ENCODE measurements at places on chromosomes 2 and 18. TPM values are rescaled to one million over a fixed set of nuclear protein-coding genes. Genes with fewer than 3 reads are reported as not detected.
A peak's percentile ranks its signal among the peaks of the same experiment; 100 is the strongest.

Gene FHOD3
- 0.73 TPM for total RNA-seq

Gene CERKL
- total RNA-seq, result not detected

- H3K27me3 ChIP-seq, result peaks cover 71% of the 10 kb centered on the region
- H3K36me3 ChIP-seq, result no peaks in the 10 kb centered on the region
- no peak overlapping the region for H3K27ac ChIP-seq
- peak; percentile 63 for DNase-seq
Observed at GRCh38 chr2:109079590-109079989, 49.4 kb upstream of the SH3RF3 start.

- no peaks in the 10 kb centered on the region for H3K36me3 ChIP-seq
- no peaks in the 10 kb centered on the region for H3K27me3 ChIP-seq
- no peaks in the 10 kb centered on the region for H3K4me1 ChIP-seq
Observed at GRCh38 chr2:132788310-132788838, 118.4 kb upstream of the LYPD1 start.

- H3K4me1 ChIP-seq, result no peaks in the 10 kb centered on the region
- H3K27me3 ChIP-seq, result no peaks in the 10 kb centered on the region
- no peak overlapping the region for H3K27ac ChIP-seq
- no peaks in the 10 kb centered on the region for H3K36me3 ChIP-seq
- no peak for DNase-seq
Observed at GRCh38 chr2:83595121-83595690, 863.9 kb downstream of the SUCLG1 start.

- no peak overlapping the region for H3K4me3 ChIP-seq
- no peaks in the 10 kb centered on the region for H3K4me1 ChIP-seq
- no peak for DNase-seq
- peaks cover 31% of the 10 kb centered on the region for H3K27me3 ChIP-seq
- no peaks in the 10 kb centered on the region for H3K36me3 ChIP-seq
- no peak overlapping the region for H3K27ac ChIP-seq
Observed at GRCh38 chr2:60569680-60570111, 16.2 kb upstream of the BCL11A start.

- no peak overlapping the region for H3K27ac ChIP-seq
- H3K4me1 ChIP-seq, result peaks cover 33% of the 10 kb centered on the region
- no peak for DNase-seq
- H3K27me3 ChIP-seq, result no peaks in the 10 kb centered on the region
Observed at GRCh38 chr18:7941533-7941932, 374.4 kb downstream of the PTPRM start.

DNA sequence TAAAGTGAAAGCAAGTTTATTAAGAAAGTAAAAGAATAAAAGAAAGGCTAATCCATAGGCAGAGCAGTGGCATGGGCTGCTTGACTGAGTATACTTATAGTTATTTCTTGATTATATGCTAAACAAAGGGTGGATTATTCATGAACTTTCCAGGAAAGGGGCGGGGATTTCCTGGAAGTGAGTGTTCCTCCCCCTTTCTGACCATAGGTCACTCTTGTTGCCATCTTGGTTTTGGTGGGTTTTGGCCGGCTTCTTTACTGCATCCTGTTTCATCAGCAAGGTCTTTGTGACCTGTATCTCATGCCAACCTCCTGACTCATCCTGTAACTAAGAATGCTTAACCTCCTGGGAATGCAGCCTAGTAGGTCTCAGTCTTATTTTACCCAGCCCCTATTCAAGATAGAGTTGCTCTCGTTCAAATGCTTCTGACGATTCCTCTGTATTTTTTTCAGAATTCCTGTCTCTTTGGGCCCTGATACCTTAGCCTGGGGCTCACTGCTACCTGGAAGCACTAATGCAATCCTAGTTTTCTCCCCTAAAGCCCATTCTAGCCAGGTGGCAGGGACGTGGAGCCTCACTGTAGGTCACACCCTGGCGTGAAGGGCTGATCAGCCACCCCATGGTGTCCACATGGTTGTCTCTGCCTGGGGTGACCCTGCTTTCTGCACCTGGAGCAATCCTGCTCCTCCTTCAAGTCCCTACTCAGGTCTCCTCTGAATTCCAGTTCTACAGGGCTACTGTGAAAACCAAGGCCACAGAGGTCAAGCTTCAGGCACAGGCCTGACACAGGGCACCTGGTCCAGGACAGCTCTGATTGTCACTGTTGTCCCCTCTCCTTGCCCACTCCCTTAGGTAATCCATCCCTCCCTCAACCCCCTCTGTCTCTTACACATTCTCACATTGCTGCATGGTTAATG, 6.0 kb upstream of the SLC35F6 start:
- peaks cover 24% of the 10 kb centered on the region for H3K4me1 ChIP-seq
- no peaks in the 10 kb centered on the region for H3K27me3 ChIP-seq
- H3K36me3 ChIP-seq, result no peaks in the 10 kb centered on the region
- H3K27ac ChIP-seq, result peak overlapping the region; percentile 78
- no peak overlapping the region for H3K4me3 ChIP-seq
- no peak for DNase-seq

Gene GKN1
- not detected for total RNA-seq

- no peaks in the 10 kb centered on the region for H3K4me1 ChIP-seq
- no peaks in the 10 kb centered on the region for H3K36me3 ChIP-seq
- H3K4me3 ChIP-seq, result no peak overlapping the region
- DNase-seq, result no peak
Observed at GRCh38 chr2:206452242-206452641, 8.9 kb downstream of the ADAM23 start.

DNA sequence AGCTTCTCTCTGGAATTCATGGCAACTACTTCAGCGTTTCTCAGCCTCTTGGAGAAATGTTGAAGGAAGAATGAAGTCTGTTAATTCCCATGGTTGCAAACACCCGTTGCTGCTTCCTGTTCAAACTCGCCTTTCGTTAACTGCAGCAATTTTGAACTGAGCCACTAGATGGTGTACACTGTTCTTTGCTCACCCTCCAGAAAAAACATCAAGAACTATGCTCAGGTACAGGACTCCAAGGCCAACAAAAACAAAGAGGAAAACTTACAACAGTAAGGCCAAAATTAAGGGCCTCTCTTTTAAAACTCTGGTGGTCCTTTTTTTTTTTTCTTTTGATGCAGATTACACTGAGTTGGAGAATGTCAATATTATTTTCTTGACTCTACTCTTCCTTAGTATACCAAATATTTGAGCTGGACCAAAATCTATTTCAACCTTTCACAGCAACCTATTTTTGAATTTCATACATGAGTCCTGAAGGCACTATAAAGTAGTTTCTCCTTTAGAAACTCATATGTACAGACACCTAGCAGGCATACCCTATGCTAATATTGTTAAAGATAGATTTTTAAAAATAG, 58.2 kb downstream of the KLHL14 start:
- DNase-seq, result no peak
- no peak overlapping the region for H3K27ac ChIP-seq
- peaks cover 4% of the 10 kb centered on the region for H3K27me3 ChIP-seq

Gene TMEM37
- 0.40 TPM for total RNA-seq
